Stimulated activated CD8-positive, alpha-beta memory T cell treated with anti-CD3 and anti-CD28 coated beads, Interleukin-15, amount 100 ng/mL, for 24 hours (primary cell): ENCODE measurements at places on chromosomes 4 and X.

GRCh38 chrX:103211012-103211715 lies 3.7 kb upstream of the BEX4 start:
- no peak for DNase-seq

GRCh38 chr4:169258141-169258540 lies 12.6 kb downstream of the SH3RF1 start:
- no peak for DNase-seq

GRCh38 chr4:151489462-151490203 lies 80.7 kb downstream of the FHIP1A start:
- no peak for DNase-seq

- no peak for DNase-seq
Observed at GRCh38 chrX:99703473-99703872, 706.6 kb downstream of the PCDH19 start.

- DNase-seq, result no peak
Observed at GRCh38 chr4:122167369-122167768, 15.2 kb downstream of the BLTP1 start.

GRCh38 chrX:117840645-117841044 lies 276.0 kb downstream of the KLHL13 start:
- no peak for DNase-seq

DNA sequence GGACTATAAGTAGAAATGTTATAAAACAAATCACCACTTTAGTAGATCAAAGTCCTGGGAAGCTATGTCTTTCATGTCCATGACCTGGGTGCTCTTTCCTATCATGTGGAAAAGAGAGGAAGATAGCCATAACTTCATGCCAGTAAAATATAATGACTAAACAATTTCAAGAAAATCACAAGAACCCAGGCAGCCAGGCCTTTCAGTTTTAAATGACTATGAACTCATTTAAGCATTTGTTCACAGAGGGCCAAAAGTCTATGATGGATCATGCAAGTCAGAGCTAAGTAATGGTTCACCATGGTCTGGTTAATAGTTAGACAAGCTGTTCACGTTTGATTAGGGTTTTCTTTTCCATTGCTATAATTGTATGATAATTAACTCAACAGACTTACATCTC lies 155.8 kb downstream of the PPARGC1A start:
- no peak for DNase-seq

- no peak for DNase-seq
Observed at GRCh38 chrX:153765138-153766079, 1.4 kb downstream of the PLXNB3 start.

DNA sequence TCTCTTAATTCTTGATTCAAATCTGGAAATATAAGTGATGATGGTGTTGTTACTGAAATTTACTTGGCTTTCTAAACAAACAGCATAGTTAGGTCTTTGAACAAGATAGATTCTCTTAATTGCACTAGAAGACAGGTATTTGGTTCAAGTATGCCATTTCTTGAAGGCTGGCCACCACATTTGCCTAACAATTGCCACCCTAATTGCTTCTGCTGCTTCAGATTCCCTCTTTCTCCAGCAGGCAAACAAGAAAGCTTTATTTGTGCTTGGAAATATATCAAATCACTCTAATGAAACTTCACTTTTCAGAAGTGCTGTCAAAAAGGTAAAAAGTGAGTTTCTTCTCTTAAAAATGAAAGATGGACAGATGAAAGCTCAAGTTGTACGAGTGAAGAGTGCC lies 418.6 kb downstream of the INPP4B start:
- no peak for DNase-seq

- no peak for DNase-seq
Observed at GRCh38 chrX:29858714-29859113, 356.6 kb upstream of the MAGEB2 start.

- no peak for DNase-seq
Observed at GRCh38 chrX:344371-344901, 25.8 kb upstream of the GTPBP6 start.

DNA sequence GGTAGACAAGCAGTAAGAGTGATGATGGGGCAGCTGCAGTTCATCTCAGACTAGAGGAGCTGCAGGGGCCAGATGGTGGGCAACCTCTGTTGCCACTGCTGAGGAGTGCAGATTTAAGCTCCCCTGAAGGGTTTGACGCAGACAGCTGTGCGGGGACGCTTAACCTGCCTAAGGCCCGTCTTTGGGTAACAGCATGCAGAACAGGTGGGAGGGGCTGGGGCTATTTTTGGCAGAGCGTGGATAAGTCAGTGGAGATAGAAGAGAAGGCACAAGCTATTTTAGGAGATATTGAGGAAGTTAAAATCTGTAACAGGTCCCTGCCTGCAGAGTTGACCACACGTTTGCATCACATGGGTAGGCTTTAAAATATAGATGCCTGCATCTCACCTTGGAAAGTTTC lies 10.5 kb downstream of the CD99 start:
- no peak for DNase-seq

GRCh38 chr4:11415409-11416070 lies 13.2 kb downstream of the HS3ST1 start:
- DNase-seq, result no peak

- DNase-seq, result peak; percentile 49
Observed at GRCh38 chrX:129637217-129638109, 17.3 kb downstream of the APLN start.

GRCh38 chrX:82458207-82458754 lies 1049.8 kb upstream of the POU3F4 start:
- DNase-seq, result no peak

DNA sequence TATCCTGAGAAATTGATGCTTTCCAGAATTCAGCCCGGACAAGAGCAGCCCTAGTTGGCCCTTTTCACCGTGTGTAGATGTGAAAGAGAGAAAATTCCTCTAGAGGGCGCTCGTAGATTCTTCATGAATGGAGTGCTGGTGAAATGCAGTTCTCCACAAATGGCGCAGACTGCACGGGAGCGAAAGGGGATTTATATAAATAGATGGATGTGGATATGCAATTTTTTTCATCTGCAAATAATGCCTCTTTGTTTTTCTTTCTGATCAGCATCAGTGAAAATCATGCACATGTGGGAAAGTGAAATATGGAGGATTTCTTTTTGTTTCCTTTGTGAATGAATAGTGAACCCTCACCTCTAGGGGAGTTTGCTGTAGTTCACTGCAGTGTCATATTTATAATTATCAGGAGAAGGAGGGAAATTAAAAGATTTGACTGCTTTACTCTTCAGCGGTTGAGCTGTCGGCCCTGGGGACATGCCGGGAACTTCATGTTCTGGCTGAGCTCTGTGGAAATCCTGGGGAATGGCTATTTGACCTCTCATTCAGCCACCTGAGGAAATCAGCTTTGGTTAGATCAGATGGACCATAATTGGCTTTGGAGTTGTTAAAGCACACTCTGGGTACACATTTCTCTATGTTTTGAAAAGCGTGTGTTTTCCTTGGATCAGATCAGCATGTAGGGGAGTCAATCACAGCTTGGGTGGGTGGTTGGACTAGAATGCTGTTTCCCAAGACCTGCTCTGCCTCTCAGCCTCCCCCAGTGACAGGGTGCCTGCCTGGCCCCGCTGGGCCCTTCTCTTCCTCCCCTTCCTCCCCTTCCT lies 115.0 kb upstream of the SHISA3 start:
- DNase-seq, result no peak

DNA sequence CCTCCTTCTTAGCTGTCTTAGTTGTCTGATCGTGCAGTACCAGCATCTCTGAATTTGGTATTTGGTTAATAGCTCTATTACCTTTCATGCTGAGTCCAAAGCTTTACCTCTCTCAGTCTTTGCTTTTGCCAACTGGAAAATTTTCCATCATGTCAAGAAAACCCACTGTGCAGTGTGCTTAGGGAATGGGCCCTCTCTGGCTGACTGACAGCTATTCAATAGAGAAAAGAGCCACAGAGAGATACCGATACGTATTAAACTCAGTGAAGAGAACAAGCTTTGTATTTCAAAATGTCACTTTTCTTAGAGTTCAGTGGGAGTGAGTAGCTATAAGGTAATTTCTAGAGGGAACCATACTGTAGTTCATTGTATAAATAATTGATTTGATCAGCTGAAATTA lies 1507.1 kb downstream of the C4orf33 start:
- DNase-seq, result no peak

DNA sequence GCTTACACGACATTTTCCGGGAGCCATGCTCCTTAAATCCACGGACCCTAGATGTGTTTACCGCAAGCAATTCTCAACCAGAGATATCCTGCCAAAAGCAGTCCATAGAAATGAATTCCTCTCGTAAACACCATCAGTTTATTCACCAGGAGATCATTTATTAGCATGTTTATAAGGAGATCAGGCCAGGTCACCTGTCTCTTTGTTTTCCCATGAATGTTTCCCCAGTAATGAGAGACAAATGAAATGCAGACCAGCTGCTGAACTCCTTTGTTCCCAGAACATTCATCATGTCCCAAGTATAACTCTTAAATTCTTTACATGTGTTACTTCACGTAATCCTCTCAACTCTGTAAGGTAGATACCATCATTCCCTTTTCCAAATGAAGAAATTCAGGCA lies 137.1 kb downstream of the DDX53 start:
- no peak for DNase-seq

- no peak for DNase-seq
Observed at GRCh38 chr4:119010909-119011606, 122.4 kb downstream of the SYNPO2 start.

DNA sequence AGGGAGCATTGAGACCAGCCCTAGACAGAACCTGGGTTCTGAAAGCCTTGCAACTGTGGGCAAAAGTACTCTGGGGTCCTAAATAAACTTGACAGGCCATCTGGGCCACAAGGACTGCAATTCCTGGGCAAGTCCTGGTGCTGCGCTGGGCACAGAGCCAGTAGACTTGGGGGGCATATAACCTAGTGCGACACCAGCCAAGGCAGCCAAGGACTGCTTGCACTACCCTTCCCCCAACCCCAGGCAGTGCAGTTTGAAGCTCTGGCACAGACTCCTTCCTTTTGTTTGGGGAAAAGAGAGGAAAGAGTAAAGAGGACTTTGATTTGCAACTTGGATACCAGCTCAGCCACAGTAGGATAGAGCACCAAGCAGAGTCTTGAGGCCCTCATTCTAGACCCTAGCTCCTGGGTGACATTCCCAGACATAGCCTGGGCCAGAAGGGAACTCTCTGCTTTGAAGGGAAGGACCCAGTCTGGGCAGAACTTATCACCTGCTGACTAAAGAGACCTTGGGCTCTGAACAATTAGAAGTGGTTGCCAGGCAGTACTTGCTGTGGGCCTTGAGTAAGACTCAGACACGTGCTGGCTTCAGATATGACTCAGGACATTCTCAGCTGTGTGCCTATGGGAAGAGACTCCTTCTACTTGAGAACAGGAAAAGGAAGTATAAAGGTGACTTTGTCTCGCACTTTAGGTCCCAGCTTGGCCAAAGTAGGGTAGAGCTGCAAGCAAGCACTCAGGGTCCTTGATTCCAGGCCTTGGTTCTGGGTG lies 522.8 kb downstream of the GLUD2 start:
- no peak for DNase-seq

- DNase-seq, result no peak
Observed at GRCh38 chrX:133630362-133630761, 215.1 kb upstream of the GPC4 start.

- no peak for DNase-seq
Observed at GRCh38 chrX:19904778-19905367, 17.5 kb upstream of the SH3KBP1 start.

DNA sequence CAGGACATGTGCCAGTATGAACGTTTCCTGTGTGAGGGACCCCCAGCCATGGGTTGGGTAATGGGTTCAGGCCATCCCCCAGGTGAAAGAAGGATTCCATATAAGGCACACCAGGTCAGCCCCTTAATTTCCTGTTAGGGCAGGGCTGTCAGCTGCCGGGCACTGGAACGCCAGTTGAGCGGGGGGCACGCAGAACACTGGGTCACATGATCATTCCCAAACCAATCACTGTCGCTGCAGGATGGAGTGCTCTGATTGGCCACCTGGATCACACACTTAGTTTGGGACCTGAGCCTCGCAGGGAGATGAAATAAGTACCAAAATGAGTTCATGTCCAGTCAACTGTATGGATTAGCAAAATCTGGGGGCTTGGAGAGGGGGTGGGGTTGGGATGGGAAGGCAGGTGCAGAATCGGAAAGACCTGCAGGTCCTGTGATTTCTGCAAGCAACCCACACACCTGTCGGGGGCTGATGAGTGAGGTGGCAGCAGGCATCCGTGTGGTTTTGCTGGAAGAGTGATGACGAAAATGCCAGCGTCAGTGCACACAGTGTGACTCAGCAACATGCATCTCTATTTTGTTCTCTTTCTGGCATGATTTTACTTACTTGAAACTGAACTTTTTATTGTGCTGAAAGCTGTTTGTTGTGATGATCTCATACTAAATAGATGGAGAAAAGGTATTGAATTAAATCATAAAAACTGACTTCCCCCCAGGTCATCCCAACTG lies 32.2 kb downstream of the RNF212 start:
- no peak for DNase-seq

DNA sequence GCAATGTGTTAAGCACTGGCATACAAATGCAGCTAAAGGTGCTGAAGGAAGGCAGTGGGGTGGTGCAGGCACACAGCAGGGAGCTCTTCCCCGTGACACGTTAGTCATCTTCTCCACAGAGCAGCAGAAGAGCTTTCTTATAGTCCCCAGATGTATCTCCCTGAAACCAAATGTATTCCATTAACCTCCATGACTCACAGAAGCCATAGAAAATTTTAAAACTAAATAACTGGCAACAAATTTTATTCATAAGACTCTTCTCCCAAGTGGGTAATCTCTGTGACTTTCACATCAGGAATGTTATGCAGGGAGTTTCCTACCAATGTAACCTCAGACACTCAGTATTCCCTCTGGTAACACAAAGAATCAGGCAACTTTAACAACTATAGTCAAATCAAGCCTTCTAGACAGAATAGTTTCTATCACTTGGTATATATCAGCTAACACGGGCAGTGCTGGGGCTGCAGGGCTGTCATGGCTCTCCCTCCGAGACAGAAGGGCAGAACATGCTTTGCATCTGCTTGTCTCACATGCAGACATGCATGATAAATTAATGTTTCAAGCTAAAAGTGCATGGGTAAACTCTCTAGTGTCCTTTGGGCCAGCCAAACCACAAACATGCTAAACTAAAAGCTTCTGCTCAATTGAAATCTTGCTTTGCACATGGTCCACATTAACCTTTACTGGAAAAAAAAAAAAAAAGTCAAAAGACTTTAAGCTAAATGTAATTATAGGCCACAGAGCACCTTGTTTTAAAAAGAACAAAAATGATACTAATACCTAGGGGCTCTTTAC lies 28.2 kb downstream of the ANXA5 start:
- DNase-seq, result no peak

- no peak for DNase-seq
Observed at GRCh38 chr4:2599304-2599654, 62.8 kb downstream of the FAM193A start.

DNA sequence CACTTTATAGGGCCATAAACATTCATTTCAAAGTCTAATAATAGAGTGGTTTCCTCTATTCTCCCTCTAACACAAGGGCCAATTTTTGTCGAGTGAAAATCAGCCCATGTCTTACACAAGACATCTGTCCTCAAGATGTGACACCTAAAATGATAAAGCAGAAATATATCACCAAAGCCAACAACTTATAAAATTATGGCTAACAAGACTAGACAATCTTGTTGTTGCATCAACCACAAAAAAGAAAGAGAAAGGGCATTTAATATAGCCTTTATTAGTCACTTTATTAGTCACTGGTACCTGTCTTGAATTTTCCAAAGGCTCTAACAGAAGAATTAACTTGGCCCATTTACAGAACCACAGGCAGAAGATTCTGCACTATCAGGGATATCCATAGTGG lies 161.6 kb downstream of the SMIM20 start:
- DNase-seq, result no peak
